ENCODE measurements at places on chromosomes 7 and 10. TPM values are rescaled to one million over a fixed set of nuclear protein-coding genes. Genes with fewer than 3 reads are reported as not detected.

Gene OLAH
- total RNA-seq, result not detected

Gene NANOS1
- total RNA-seq, result 3.0 TPM

Gene CADPS2
- 8.3 TPM for total RNA-seq

Gene SH2D4B
- total RNA-seq, result 0.20 TPM

Gene NOS3
- total RNA-seq, result 3.5 TPM

Gene SLC26A5
- total RNA-seq, result 0.20 TPM

Gene RELN
- 15.6 TPM for total RNA-seq

Gene MYL10
- total RNA-seq, result 3.2 TPM

- DNase-seq, result no peak
Observed at GRCh38 chr7:7129381-7129780, 53.0 kb upstream of the C1GALT1 start.

GRCh38 chr7:155064186-155064585, 5.9 kb upstream of the HTR5A start:
- DNase-seq, result no peak

DNA sequence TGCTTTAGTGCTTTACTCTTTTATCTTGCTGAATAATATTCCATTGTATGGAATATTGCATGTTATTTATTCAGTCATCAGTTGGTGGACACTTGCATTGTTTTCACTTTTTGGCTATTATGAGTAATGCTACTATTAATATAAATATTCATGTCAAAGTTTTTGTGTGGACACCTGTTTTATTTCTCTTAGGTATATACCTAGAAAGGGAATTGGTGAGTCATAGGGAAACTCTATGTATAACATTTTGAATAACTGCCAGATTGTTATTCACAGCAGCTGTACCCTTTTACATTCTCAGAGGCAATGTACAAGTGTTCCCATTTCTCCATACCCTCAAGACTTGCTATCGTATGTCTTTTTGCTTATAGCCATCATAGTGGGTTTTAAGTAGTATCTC, 268.7 kb downstream of the SEMA3A start:
- DNase-seq, result no peak

GRCh38 chr7:85464042-85464651, 277.3 kb upstream of the SEMA3D start:
- no peak for DNase-seq

- DNase-seq, result no peak
Observed at GRCh38 chr10:5806745-5807144, 6.5 kb downstream of the GDI2 start.

GRCh38 chr10:98577168-98577567, 130.4 kb upstream of the HPS1 start:
- no peak for DNase-seq

GRCh38 chr10:3879073-3879472, 94.1 kb upstream of the KLF6 start:
- DNase-seq, result no peak

DNA sequence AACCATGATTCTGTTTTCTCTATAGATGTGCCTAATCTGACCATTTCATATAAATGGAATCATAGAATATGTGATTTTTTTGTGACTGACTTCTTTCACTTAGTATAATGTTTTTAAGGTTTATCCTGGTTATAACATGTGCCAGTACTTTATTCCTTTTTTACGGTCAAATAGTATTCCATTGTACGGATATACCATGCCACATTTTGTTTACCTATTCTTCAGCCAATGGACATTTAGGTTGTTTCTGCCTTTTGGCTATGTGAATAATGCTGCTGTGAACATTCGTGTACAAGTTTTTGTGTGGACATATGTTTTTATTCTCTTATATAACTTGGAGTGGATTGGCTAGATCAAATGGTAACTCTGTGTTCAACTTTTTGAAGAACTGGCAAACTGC, 178.3 kb upstream of the TCF7L2 start:
- DNase-seq, result no peak

- DNase-seq, result no peak
Observed at GRCh38 chr7:81973117-81973516, 203.3 kb upstream of the HGF start.

GRCh38 chr7:96021568-96021967, 249.2 kb downstream of the DYNC1I1 start:
- no peak for DNase-seq

GRCh38 chr7:31054608-31055278, 2.6 kb downstream of the ADCYAP1R1 start:
- DNase-seq, result no peak

GRCh38 chr7:90655566-90655965, 59.4 kb downstream of the CDK14 start:
- no peak for DNase-seq

GRCh38 chr7:24291271-24291670, 7.3 kb downstream of the NPY start:
- no peak for DNase-seq

Data from skin of body (tissue), 3 donors.